ENCODE measurements at places on chromosomes 5 and 9.

- DNase-seq = no peak
Observed at GRCh38 chr9:17994695-17995425, 416.0 kb downstream of the SH3GL2 start.

GRCh38 chr9:135526089-135526729 lies 5.0 kb downstream of the LCN1 start:
- no peak for DNase-seq

GRCh38 chr5:102764381-102765004 lies 9.4 kb downstream of the PAM start:
- no peak for DNase-seq

- DNase-seq = no peak
Observed at GRCh38 chr5:148806520-148806931, 19.9 kb upstream of the ADRB2 start.

- DNase-seq = no peak
Observed at GRCh38 chr9:104850786-104851545, 77.0 kb downstream of the ABCA1 start.

DNA sequence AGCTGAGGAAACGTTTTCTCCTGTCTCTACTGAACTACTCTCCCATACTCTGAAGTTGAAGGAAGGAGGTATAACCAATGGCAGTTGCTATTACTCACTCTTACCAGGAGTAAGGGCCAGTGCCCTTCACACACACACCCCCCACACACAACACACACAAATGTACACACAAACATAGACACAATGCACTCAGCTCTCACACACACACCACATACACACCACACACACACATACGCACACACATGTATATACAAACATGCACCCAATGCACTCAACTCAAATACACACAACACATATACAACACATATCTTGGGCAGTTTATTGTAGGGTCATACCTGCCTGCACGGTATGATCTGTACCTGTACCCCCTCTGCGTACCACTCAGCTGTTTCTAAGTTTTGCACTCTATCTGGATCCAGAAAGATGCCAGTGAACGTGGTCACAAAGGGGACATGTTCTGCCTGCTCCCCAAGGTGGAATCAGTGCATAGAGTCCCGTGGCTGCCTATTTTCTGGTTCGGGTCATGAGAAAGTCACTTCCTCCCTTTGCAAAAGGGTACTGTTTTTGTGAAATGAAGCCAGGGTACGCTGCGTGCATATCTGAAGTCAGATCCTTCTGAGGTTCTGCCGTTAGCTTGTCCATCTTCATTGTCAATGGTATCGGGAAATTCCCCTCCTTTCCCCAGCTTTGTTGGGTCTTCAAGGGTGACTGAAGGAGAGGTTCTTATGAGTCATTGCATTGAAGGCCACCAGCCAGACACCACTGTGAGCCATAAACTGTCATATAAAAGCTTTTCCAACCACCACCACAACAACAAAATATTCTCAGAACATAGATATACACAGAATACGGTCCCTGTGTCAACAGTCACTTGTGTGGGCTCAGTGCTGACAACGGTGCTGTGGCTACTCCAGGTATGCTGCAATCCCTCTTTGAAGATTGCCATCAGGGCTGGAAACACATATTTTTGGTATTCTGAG lies 131.9 kb downstream of the UGCG start:
- no peak for DNase-seq

DNA sequence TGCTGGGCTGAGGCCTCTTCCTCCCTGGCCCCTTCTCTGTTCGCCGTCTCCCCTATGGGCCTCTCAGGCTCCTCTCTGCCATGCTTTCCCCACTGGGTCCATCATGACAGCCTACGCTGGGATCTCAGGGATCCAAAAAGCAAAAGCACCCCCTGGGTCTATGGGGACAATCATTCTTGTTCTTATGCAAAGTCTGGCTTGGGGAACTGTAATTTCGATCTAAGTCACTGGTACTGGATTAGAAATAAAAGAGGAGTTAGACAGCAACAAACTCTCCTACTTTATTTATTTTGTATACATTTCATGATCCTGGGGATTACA lies 86.6 kb downstream of the SLC38A9 start:
- no peak for DNase-seq

DNA sequence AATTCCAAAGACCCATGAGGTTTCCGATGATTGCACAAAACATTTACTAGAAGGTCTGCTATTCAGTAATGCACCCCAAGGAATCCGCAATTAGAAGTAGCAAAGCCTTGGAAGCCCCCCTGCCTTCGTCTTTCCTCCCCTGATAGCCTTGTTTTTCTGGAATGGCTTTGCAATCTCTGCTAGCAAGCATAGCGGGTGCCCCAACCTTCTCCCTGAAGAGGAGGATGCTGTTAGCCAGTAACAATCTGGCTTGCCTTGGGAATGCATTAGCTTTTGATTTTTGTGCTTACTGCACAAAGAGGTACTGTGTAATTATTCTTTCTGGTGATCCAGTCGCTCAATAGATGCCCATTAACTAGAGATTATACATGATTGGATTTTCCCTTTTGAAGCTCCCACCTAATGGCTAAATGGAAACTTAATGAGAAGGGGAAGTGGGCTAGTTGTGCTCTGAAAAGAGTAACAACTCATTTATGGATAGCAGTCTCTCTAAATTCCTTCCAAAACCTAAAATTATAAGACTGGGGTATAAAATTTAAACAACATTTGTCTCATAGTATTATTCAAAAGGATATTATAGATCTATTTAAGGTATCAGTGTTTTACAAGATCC lies 91.6 kb downstream of the FBXW11 start:
- DNase-seq = no peak

DNA sequence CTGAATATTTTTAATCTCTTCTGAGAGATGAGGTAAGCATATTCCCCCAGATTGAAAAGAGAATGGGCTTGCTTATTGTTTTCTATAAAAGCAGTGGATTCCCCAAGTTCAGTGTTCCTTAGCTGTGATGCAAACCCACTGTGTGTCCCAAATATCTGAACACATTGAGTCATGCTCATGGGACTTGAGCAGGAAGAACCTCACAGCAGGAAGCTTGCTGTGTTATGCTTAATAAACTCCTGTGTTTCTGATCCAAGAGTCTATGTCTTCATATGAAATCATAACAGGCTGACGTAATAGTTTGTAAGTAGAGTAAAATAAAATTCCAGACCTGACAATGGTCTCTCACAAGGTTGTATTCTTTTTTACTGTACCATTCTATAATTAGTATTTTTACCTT lies 24.8 kb upstream of the LOX start:
- DNase-seq = no peak

GRCh38 chr9:20144197-20144596 lies 355.4 kb upstream of the SLC24A2 start:
- DNase-seq = no peak

GRCh38 chr5:156155598-156155997 lies 171.4 kb upstream of the SGCD start:
- DNase-seq = no peak

GRCh38 chr5:112165897-112166737 lies 253.0 kb downstream of the EPB41L4A start:
- DNase-seq = no peak

DNA sequence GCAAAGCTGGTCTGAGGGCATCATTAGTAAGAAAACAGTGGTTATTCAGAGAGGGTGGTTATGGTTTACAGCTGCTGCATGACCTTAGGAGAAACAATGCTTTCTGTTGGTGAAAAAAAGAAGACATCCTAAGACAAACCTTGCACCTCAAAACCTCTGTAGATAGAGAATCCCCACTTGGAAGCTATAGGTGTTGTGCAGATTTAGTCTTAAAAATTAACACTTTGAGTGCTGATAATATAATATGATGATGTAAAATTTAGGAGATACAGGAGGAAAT lies 1.4 kb upstream of the PTTG1 start:
- no peak for DNase-seq

DNA sequence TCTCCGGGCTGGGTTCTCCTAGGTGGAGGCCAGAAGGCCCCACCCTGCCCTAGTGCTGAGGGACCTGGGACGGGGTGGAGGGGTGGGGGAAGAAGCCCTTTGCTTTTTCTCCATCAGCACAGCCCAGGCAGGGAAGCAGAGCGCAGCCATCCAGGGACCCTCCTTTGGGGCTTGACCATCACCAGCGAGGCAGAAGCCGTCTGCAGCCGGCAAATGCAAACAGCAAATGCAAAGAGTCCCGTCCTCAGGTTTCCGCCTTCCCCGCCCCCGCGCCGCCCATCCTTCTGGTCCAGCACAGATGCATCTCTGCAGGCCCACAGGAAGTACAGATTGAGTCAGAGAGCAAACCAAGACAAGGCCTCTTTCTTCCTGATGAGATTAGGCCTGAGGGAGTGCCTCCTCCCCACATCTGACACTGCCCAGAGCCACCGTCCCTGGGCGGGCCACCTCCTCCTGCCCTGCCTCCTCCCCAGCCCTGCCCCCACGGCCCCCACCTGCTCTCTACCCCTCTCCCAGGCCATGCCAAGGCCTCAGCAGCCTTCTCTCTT lies 23.4 kb downstream of the CORO2A start:
- no peak for DNase-seq

- DNase-seq = no peak
Observed at GRCh38 chr5:143004361-143005145, 234.4 kb downstream of the ARHGAP26 start.

DNA sequence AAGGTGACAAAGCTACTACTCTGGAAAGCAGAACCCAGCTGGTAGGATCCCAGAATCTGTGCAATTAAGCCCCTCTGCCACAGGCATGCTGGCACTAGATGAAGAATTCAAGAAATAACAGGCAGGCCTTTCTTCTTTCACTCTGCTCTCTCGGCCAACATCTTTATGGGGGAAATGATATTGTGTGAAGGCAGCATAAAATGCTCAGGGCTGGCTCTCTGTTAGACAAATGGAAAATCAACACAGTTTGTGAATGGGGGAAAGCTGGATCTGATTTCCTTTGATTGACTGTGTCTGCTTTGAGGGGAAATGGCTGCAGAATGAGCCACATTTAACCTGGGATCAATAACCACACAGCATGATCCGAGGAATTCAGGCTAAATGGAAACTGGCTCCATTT lies 29.1 kb upstream of the AKNA start:
- DNase-seq = no peak

- DNase-seq = no peak
Observed at GRCh38 chr9:123324767-123325183, 31.2 kb upstream of the CRB2 start.

DNA sequence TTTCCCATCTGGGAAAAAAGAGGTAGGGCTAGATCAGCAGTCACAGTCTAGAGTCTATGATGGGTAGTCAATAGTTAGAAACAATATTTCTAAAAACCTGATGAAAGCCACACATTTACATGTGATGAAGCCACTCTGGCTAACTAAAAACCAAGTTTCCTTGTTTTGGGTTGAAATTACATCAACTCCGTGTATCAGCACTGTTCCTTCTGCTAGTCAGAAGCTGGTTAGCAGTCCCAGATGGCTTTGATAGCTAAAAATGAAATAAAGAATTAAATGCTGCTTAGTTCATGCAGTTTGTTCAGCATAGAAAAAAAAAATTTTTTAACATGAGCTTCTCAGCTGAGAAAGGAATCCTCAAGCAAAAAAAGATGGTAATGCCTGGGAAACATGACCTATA lies 136.7 kb downstream of the FAM114A2 start:
- no peak for DNase-seq

DNA sequence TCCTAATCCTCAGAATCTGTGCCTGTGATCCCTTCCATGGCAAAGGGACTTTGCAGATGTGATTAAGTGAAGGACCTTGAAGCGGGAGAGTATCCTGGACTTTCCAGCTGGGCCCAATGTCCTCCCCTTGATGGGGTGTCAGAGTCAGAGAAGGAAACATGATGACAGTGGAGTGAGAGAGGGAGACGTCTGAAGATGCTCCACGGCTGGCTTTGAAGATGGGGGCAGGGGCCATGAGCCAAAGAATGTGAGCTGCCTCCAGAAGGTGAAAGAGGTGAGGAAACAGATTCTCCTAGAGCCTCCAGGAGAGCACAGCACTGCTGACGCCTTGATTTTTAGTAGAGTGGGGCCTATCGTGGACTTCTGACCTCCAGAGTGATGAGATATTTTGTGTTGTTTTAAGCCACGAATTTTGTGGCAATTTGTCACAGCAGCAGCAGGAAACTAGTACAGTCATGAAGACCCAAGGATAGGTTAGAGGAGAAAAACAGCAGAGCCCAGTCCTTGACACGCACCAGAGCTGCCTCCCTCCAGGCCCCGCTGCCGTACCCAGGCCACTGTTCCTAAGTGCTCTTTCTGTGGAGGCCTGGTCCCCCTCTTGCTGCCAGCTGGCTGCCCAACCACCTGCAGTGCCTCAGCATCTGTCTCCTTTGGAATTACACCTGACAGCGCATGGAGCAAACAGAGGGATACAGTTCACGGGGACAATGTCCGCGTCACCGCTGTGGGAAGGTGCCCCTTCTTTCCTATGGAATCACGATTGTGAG lies 78.1 kb downstream of the MACROH2A1 start:
- no peak for DNase-seq
